ENCODE measurements at places on chromosomes 16 and 17.

DNA sequence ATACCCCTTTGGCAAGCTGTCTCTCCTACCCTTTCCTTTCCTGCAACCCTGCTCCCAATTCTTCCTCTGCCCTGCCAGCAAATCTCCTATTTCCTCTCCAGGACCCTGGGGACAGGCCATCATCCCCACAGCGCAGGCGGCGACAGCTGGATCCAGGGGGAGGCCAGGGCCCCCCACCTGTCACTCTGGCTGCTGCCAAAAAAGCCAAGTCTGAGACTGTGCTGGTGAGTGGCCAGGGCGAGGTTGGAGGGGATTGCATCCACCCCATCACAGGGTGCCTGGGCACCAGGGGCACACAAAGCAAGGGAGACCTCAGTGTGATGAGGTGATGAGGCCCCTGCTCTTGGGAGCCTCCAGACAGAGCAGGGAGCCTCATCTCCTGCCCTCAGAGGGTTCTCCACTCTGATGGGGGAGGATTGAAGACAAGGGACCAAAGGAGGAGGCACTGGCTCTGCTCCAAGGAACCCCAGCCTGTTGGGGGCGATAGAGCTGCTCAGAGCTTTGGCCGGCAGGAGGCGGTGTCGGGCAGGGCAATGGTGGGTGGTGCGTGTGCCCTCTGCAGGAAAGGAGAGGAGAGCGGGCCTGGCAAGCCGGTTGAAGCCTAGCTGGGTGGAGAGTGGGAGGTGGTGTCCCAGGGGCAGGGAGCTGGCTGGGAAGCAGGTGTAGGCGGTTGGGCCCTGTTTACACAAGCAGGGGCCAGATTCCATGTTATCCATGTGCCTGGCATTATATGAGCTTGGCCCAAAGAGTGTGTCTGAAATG, 15.6 kb upstream of the PDK2 start:
- peak; percentile 76 for DNase-seq

DNA sequence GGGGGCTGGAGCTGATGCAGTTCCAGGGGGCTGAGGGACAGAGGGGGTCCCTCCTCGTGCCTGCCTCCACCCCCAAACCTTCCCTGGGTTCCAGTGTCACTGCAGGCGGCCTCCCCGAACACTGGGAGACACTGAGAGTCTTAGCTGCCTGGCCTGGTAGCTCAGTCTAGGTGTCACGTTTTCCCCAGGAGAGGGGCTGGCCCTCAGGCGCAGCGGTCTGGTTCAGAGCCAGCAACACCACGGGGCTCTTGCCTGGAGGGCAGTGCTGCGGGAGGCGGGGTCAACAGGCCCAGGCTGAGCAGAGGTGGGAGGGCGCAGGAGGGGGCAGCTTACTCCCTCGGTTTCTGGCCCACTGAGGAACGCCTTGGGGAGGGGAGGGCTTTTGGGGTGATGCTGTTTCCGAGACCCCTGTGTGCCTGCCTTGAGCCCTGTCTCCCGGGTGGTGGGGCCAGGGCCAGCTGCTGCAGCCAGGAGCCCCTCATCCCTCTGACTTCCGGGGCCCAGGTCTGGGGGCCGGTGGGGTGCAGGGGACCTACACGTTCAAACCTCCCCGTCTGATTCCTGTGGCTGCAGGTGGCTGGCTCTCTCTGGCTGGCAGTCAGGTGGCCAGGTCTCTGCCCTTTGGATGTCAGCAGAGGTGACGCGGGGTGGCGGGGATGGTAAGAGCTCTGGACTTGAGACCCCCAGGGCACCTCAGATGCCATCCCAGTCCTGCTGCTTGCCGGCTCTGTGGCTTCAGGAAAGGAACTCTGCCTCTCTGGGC, 89.3 kb upstream of the GSE1 start:
- peak; percentile 94 for DNase-seq

GRCh38 chr17:61179380-61179806, 220.2 kb upstream of the TBX2 start:
- DNase-seq = peak; percentile 70

- no peak for DNase-seq
Observed at GRCh38 chr17:45128331-45128730, 4.0 kb downstream of the PLCD3 start.

Data from islet precursor cell (in vitro differentiated cells).